Epithelial cell of umbilical artery (primary cell): ENCODE measurements at places on chromosomes 16 and 17. TPM values are rescaled to one million over a fixed set of nuclear protein-coding genes. Genes with fewer than 3 reads are reported as not detected.

ODAD4 gene
- total RNA-seq, result 0.32 TPM in 1 of 2 replicates, not detected in the other

KRTAP4-1 gene
- total RNA-seq, result not detected in 2 replicates

HOXB8 gene
- total RNA-seq, result 2.0 and 3.6 TPM in 2 replicates

CDK5RAP3 gene
- total RNA-seq, result 45.1 and 75.8 TPM in 2 replicates

MYADML2 gene
- total RNA-seq, result not detected in 2 replicates

CD300E gene
- not detected in 2 replicates for total RNA-seq

MAPK7 gene
- 10.1 and 13.8 TPM in 2 replicates for total RNA-seq

PIPOX gene
- 2.6 and 3.5 TPM in 2 replicates for total RNA-seq

CNGB1 gene
- total RNA-seq, result not detected in 2 replicates

PRPSAP2 gene
- 42.6 and 52.0 TPM in 2 replicates for total RNA-seq

FAM222B gene
- 2.7 and 4.2 TPM in 2 replicates for total RNA-seq

KCNG4 gene
- total RNA-seq, result not detected in 2 replicates

FOXL1 gene
- total RNA-seq, result 4.5 and 4.9 TPM in 2 replicates

CLDN7 gene
- total RNA-seq, result 12.9 and 15.6 TPM in 2 replicates

G6PC1 gene
- total RNA-seq, result not detected in 2 replicates
